Activated B cell treated with CpG ODN at 0.5 μM for 24 hours (primary cell): ENCODE measurements at places on chromosomes 2 and 18.

- DNase-seq: no peak
Observed at GRCh38 chr18:8116341-8117005, 492.8 kb upstream of the RAB12 start.

DNA sequence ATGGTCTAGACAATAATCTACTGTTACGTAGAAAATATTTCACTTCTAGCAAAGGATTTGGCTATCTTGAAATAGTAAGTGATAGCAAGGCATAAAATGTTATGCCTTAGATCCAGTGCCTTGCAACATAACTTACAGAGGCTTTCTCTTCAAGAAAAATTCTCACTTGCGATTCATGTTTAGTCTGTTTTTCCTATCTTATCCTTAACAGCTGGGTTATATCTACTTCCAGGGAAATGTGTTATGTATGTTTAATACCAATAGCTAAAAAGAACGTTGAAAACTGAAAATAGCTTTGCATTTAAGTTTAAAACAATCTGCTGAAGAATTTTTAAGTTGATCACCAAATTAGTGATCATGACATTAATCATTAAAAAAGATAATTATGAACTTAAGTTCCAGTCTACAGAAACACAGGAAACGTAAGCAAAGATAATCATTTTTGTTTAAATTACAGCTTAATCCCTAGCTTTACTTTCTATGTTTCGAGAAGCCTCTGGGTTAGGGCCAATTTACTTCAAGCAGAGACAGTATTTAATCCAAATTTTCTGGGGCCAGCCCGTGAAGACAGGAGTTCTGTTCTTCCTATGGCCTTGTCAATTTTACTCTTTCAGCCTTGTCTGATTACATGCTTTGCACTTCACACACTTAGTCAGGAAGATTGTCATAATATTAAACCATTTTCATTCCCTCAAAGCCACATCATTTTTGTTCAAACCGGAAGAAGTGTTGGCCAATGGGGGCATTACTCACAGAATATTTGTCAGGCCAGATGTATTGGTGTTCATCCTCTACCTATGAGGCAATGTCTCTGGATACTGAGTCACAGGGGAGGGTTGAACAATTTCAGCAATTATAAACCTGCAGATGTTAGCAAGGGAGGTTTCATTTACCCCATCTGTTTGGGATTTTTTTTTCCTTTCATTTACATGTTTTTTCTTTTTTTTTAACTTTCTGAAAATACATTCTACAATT, 1132.9 kb upstream of the ZEB2 start:
- DNase-seq: no peak

DNA sequence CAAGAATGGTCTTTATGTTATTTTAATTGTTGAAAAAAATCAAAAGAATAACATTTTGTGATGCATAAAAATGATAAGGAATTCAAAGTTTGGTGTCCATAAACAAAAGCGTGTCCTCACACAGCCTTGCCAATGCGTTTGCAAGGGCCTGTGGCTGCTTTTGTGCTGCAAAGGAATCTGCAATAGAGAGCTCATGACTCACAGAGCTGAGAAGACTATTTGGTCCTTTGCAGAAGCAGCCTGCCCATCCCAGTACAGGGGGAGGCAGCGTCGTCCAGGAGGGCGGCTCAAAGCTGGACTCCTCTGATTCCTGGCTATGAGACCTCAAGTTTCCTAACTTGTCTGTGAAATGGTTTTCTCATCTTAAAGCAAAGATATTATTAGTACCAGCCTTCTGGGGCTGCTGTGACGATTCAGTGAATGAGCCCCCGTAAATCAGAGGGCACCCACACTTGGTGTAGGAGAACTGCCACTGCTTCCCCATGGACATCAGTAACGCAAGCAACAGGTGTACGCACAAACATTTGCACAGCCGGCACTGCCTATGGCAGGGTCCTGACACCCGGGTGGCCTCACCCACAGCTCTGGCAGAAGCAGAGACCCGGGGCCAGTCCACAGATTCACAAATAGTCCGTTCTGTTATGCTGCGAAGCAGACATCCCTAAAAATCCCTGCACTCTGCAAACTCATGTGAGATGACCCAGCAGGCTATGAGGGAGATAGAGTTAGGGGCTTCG, 70.6 kb upstream of the ASAP2 start:
- no peak for DNase-seq

DNA sequence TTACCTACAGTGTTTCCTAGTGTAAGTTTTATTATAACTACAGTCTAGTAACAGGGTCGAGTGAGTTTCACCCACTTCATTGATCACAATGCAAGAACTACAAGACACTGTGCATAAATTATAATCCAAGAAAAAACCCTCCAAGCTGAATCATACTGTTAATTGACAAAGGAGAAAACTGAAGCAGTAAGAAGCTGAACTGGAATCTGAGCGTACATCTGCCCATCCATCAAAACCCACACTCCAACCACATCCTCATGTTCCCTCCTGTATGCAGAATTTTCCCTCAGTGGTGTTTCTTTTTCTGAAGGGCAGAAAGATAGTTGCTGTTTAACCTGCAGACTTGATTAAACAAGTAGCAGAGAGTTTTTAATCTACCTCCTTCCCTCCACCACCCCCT, 49.5 kb upstream of the KIDINS220 start:
- DNase-seq: no peak

- DNase-seq: peak; percentile 57
Observed at GRCh38 chr2:64453770-64454385, at the start of gene LGALSL. Gene LGALSL, plus strand, starts transcription at chr2:64454162. Its CDS starts 384 bp downstream, at chr2:64454546.

- DNase-seq: no peak
Observed at GRCh38 chr18:8097927-8098326, 511.3 kb upstream of the RAB12 start.

DNA sequence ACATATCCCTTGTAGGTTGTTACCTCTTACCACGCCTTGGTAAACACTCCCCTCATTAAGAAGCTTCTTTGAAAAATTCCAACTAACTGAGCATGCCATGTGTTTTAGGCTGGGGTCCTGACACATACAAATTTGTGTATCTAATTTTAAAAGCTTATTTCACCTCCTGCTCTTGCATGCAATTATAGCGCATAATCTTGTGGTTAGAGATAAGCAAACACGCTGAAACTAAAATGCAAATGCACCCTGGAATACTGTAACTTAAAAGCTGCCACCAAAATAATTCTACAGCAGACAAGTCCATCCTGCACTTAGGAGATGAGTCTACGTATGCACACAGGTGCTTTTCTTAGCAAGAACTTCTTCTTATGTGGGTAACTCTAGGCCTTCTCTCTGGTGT, 990.2 kb downstream of the TSN start:
- no peak for DNase-seq

- DNase-seq: no peak
Observed at GRCh38 chr18:44700652-44701051, 20.0 kb downstream of the SETBP1 start.

GRCh38 chr2:73080321-73081131, 9.0 kb upstream of the SFXN5 start:
- no peak for DNase-seq

DNA sequence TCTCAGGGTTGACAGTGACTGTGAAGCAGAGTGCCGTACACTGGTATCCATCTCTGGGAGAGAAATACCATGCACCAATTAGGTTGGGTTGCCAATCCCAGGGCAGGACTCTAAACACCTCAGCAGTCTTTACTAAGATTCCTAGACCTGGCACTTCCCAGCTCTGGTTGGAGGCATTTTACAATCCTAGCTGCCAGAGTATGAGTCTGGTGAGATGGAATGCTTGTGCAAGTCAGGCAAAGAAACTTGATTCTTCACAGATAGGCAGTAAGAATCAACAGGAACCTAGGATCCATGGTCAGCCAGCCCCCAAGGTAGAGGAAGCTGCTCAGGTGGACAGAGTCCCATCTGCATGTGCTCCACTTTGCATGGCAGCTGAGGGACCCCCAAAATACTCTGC, 6.0 kb upstream of the UGT1A5 start:
- DNase-seq: no peak

- DNase-seq: no peak
Observed at GRCh38 chr2:239476029-239476756, 75.4 kb upstream of the HDAC4 start.

GRCh38 chr18:57816208-57816954, 13.3 kb upstream of the ATP8B1 start:
- no peak for DNase-seq

DNA sequence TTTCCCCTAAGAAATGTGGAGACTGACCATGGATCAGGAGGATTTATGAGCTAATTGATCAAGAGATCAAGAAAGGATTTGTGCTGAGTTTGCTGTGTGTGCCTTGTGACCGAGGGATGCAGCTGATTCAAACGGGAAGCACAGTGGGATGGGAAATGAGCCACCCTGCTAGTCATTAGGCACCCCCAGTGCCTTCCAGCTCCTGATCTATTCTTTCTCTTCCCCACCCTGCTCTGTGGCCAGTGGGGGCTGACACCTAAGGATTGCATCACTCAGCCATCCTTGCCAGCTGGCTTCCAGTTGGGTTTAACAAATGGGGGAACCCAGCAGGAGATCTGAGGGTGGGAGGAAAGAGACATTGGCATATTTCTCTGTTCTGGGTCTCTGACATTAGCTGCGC, 132.2 kb upstream of the CXCR4 start:
- DNase-seq: no peak

DNA sequence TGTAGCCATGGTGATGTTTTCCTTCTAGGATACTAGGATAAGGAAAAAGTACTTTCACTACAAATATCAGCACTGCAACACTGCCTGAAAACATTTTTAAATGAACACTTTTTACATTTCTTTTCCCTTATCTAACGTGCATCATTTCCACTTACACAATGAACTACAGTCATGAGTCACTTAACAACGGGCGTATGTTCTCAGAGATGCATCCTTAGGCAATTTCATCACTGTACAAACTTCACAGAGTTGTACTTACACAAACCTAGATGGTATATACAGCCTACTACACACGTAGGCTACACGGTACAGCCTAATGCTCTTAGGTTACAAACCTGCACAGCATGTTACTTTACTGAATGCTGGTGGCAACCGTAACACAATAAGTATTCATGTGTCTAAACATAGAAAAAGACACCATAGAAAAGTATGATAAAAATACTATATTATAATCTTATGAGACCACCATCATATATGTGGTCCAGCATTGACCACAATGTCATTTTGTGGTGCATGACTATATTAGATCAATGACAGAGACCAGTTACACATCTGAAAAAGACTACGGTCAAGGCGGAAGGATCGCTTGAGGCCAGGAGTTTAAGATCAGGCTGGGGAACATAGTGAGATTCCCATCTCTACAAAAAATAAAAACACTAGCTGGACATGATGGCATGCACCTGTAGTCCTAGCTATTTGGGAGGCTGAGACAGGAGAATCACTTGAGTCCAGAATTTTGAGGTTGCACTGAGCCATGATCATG, 39.8 kb downstream of the WDR33 start:
- DNase-seq: no peak
